Trophoblast cell (in vitro differentiated cells and primary cell): ENCODE measurements at places on chromosomes 7 and 10.
A peak's percentile ranks its signal among the peaks of the same experiment; 100 is the strongest.

GRCh38 chr7:90858546-90858945 lies 262.4 kb downstream of the CDK14 start:
- no peak for DNase-seq

GRCh38 chr7:30899630-30900029 lies 12.0 kb upstream of the AQP1 start:
- no peak for DNase-seq

DNA sequence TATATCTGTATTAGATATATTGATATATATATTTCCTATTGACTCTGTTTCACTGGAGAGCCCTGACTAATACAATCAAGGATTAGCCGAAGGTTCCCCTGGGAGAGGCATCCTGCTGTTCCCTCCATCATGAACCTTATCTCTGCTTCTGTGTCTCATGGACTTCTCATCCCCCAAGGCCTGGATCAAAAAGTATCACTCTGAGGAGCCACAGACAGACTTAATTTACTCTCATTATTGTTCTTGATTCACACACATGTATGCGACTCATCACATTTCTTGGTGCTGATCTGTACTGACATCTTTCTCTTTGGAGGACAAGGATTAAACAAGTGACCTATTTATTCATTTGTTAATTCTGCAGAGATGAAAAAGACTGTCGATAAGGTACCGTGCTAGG lies 550.2 kb downstream of the KCNMA1 start:
- DNase-seq, result no peak

- no peak for DNase-seq
Observed at GRCh38 chr10:9289811-9290210, 1235.3 kb downstream of the GATA3 start.

DNA sequence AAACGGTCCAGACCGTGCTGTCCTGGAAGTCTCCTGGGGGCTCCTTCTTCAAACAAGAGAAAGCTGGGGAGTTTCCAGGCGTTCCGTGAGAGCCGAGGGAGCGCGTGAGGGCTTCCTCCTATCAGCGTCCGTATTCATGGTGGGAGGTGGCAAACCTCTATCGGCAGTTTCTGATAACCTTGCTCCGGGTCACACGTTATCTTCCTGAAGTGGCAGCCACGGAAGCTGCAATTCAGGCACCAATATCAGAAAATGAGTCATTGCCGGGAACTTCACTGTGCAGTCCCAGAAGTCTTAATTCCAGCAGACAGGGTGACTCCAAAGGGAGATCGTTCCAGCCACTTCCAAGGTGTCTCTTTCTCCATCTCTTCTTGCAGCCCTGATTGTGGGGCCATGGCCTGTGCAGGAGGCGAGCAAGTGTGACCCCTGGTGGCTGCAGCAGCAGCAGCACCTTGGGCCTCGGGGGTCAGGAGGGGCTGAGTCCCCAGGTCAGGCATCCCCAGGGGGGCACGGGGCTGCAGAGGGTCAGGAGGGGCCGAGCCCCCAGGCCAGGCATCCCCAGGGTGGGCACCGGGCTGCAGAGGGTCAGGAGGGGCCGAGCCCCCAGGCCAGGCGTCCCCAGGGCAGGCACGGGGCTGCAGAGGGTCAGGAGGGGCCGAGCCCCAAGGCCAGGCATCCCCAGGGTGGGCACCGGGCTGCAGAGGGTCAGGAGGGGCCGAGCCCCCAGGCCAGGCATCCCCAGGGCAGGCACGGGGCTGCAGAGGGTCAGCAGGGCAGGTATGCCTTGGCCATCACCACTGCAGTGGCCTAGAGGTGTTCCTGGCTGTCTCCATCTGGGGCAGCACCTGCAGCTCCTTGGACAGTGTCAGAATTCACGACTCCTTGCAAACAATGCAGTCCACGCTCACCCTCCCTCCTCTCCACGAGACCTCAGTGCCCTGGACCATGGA lies 538.7 kb downstream of the DNAJB6 start:
- no peak for DNase-seq

- no peak for DNase-seq
Observed at GRCh38 chr7:157150882-157151281, 12.2 kb downstream of the UBE3C start.

- no peak for DNase-seq
Observed at GRCh38 chr7:144728551-144728950, 107.3 kb downstream of the TPK1 start.

GRCh38 chr10:26737730-26738129 lies 40.2 kb downstream of the PDSS1 start:
- DNase-seq, result peak; percentile 49

- DNase-seq, result no peak
Observed at GRCh38 chr10:88178758-88179157, 315.3 kb downstream of the PTEN start.

DNA sequence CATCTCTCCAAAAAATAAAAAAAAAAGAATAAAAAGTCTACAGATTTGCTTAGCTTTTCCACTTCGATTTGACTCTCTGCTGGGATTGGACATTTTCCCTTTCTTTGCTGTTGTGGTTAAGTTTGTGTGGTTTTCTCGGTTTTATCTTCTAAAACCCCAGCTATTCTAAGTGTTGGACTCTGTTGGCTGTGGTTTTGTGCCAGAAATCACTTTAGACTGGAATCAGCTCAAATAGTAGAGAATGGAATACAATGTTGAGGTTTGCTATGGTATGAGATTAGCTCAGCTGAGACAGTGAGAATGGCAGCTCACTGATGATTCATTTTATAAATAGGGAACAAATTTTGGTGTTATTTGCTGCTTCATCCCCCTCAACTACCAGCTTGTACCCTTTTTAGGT lies 116.0 kb downstream of the BUB3 start:
- no peak for DNase-seq

DNA sequence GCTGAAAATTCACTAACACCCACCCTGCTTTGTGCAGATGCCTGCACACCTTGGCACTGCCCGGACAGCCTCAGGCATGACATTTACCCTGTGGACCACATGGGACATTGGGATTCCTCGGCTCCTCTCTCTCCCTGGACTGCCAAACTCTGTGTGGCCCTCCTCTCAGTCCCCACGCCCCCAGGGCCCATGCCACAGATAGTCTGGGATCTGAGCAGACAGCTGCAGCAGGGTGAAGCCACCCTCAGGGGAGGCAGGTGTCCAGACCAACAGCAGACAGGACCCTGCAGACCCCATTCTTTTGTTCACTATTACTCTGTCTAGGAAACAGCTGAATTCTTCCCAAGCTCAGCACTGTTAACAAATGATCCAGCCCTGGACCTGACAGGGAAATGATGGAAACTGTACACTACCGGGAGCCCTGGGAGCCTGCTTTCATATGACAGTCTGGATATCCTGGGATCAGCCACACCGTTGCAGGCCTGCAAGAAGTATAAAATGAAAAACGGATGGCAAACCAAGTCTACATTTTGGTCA lies 83.4 kb downstream of the VOPP1 start:
- no peak for DNase-seq

DNA sequence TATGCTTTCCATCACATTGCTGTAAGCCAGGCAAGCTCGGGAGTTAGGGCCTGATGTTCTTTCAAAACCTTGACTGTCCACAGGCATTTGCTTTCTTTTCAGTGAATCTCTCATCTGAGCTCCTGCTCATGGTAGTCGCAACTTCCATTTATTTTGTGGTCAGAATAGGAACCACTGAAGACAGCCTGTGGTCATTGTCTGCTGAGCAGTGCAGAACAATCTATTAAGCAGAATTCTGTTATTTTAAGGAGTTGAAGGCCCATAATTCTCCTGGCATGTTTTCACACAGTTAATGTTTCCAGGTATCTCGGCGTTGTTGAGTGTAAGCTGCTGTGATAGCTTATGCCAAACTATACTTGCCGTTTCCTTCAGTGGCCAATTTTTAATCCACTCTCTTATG lies 491.1 kb upstream of the AKR1E2 start:
- DNase-seq, result no peak

DNA sequence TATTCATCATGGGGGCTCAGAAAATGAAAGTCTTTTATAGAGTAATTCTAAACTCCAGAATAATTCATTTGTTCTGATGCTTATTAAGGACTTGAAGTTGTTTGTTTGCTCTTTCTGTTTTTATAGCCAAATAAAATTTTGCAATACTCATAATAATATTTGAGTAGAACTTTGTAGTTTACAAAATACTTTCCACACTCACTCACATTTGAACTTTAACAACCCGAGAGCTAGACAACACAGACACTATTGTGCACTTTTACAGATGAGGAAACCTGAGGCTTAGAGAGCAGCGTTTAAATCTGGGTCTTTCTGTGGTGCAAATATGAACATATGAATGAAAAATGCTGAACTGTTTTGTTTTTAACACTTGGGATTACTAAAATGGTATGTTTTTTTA lies 126.8 kb downstream of the KAT6B start:
- DNase-seq, result no peak

GRCh38 chr10:79189181-79189580 lies 120.4 kb downstream of the ZMIZ1 start:
- no peak for DNase-seq

DNA sequence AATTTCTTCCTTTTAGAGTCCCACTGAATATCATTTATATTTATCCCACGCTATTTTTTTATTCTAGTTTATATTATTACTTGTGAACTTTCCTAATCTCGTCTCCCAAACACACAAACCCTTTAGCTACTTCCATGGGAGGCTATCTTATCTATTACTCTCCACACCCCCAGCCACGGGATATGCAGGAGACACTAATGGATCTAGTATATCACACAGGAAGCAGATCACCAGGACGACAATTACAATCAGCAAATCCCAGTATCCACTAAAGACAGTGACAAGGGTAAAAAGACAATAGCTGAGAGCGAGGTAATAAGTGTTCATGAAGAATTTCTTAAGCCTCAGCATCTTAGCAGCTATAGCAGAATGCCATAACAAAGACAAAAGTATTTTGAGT lies 3.8 kb upstream of the AKR1E2 start:
- DNase-seq, result no peak

GRCh38 chr10:124423813-124424212 lies 5.1 kb upstream of the OAT start:
- DNase-seq, result no peak

- no peak for DNase-seq
Observed at GRCh38 chr10:77188521-77188920, 449.1 kb downstream of the KCNMA1 start.
